ENCODE measurements at places on chromosomes 5 and 9.

- DNase-seq: no peak
Measured at GRCh38 chr5:143135832-143136551, 267.5 kb downstream of the NR3C1 start.

DNA sequence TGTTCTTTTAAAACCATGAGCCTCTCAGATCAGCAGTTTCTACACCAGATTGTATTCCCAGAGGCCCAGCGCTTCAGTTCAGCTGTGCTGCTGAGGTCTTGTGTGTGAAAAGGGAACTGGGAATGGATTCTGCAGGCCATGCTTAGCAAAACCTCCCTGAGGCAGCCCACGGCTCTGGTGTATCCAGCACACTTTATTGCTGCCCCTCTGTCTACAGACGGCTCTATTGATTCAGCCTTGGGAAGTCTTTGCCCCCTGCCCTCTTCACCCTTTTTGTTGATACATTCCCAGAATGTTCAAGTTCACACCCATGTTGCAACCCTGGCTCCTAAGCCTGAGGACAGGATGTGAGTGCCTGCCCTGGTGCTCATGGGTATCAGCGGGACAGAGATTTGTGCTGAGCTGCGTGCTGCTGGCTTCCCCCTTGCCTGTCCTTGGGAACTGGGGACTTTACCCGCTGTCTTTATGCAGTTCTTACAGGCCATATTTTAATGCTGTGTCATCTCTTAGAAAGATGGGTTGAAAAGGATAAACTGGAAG is 37.3 kb downstream of the ARHGAP26 start:
- DNase-seq: no peak

- no peak for DNase-seq
Measured at GRCh38 chr5:2149195-2149539, 266.4 kb upstream of the IRX4 start.

DNA sequence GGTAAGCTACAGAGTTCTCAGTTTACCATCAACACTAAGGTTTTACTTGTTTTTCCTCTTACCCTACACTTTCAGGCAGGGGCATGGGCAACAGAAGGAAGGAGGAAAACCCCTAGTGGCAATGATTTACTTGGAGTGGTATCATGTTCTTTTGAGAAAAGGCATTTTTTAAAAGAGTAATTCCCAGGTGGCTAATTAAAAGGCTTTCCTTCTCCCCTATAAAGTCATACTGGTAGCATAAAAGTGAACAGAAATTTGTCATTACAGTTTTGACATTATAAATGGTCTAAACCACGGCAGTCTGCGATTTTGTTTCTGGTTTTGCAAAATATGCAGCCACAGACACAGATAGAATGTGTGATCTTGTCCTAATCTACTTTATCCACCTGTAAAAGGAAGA is 30.9 kb upstream of the OR2K2 start:
- DNase-seq: no peak

DNA sequence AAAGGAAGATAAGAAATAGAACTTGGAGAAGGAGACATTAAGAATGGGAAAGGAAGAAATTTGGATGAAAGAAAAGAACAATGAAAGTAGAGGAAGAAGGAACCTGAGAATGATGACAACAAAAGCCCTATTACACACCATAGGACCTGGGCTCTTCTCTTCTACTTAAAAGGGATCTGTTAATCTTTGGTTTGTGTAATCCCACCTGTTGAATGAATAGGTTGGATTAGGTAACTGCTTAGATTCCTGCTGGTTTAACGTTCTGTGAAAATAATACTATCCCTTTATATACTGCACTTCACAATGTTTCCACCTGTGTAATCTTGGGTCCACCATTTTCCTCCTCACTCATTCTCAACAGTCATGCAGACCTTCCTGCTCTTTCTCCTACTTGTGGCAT is 157.8 kb upstream of the ATP10B start:
- no peak for DNase-seq

- no peak for DNase-seq
Measured at GRCh38 chr9:130936285-130937117, 2.5 kb downstream of the FIBCD1 start.

- no peak for DNase-seq
Measured at GRCh38 chr5:124906339-124907097, 160.1 kb upstream of the ZNF608 start.

DNA sequence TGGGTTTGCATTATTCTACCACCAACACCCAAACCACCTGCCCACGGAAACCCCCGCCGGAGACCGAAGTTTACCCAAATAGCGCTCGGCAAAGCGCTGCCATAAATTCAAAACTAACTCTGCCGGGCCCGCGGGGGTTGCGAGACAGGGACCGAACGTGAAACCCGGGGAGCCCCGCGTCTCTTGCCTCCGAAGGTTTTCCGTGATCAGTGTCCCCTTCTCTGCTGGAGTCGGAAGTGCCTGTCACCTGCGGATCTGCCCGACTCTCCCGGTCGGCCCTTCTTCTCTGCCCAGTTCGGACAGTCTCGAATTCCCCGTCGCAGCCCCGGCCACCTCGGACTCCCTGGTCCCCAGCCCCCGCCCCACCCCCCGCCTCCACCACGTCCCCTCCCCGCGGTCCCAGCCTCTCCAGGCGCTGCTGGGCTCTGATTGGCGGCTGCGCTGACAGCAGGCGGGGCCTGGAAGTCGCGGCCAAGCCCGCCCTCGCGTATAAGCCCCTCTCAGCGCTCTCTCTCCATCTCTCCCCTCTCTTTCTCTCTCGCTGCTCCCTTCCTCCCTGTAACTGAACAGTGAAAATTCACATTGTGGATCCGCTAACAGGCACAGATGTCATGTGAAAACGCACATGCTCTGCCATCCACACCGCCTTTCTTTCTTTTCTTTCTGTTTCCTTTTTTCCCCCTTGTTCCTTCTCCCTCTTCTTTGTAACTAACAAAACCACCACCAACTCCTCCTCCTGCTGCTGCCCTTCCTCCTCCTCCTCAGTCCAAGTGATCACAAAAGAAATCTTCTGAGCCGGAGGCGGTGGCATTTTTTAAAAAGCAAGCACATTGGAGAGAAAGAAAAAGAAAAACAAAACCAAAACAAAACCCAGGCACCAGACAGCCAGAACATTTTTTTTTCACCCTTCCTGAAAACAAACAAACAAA is at the start of gene RORB:
Gene RORB (plus strand): TSS at position 517 of the 929 bp plus-strand sequence. CDS start 642 bp downstream, outside the sequence.
- DNase-seq: no peak
